ENCODE measurements at places on chromosomes 1 and 21.

DNA sequence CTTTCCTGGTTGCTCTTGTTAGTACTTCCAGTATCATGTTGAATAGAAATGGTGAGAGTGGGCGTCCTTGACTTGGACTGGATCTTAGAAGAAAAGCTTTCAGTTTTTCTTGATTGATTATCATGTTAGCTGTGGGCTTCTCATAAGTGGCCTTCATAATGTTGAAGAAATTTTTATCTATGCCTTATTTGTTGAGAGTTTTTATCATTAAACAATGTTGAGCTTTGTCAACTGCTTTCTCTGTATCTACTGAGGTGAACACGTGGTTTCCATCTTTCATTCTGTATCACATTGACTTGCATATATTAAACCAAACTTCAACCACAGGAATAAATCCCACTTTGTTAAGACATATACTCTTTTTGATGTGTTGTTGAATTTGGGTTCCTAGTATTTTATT, 29.4 kb downstream of the PRKAB2 start:
- no peak for DNase-seq

GRCh38 chr1:81619156-81619555, 181.6 kb upstream of the ADGRL2 start:
- no peak for DNase-seq

DNA sequence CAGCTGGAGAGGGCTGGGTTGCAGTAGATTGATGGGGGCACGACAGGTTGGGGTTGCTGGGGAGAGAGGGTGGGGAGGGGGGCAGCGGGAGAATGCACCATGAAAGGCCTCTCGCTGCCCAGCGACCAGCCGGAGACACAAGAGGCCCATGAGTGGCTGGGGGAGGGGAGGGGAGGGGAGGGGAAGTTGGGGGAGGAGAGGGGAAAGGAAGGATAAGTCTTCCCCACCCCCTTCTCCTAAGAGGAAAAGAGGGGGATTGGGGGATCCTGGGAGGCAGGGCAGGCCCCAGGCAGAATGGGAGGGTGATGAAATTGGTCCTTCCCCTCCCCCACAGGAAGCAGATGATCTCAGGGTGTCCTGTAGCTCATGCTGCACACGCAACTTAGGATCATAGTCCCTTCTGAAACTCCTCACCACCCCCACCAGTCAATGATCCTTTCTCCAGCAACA, 45.7 kb downstream of the PAX7 start:
- no peak for DNase-seq

DNA sequence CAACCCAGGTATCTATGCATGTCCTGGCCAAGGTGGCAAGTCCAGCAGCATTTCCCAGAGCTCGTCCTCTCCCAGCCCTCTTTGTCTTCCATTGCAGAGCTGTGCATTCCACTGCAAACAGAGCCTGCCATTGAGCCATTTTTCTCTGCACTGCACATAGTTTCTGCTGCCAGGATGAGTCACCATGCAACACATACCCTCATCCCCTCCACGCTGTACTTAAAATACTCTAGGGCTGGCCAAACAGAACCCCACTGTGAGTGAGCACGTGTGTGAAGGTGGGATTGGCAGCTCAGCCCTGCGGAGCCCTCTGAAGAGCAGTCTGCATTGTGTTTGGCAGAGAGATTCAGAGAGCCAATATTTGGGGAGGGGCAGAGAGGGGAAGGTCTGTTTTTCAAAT, 3.9 kb upstream of the ATP1B1 start:
- DNase-seq = peak; percentile 59

DNA sequence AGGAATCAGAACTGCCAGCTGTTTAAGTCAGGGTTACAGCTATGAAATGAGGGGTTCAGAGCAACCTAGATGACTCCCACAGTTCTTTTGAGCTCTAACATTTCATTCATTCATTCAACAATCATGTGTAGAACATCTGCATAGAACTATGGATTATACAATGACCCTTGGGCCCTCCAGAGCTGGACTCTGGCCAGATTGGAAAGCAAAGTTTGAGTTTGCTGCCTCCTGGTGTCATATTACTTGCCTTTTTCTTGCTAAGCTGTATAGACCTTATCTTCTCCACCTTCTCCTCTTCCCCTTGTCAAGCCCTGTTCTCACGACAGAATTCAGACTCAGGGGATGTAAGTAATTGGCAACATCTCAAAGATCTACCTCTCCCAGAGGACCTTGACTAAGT, 4.0 kb downstream of the CASQ2 start:
- DNase-seq = no peak

- no peak for DNase-seq
These were observed 3.6 kb upstream of the KIAA2013 start for GRCh38 chr1:11929849-11930248.

- no peak for DNase-seq
These were observed 45.7 kb upstream of the ETV3 start for GRCh38 chr1:157183870-157184269.

DNA sequence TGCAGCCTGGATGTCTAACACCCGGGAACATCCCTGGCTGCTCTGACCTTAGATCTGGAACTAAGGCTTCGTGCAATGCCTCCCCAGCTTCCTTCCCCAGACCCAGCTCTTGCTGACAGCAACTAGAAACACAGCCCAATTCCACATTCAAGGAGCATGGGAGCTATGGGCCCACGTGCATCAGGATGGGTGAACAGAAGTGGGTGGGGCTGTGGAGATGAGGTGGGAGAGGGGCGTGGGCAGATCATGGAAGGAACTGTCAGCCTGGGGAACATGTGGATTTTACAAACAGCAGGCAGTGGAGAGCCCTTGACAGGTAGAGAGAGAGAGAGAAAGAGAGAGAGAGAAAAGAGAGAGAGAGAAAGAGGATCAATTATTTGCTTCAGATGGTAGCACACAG, 231.6 kb downstream of the MATN1 start:
- no peak for DNase-seq

GRCh38 chr21:28298251-28298672, 694.4 kb downstream of the LTN1 start:
- no peak for DNase-seq

- no peak for DNase-seq
These were observed 73.3 kb downstream of the EVI5 start for GRCh38 chr1:92711473-92712165.

GRCh38 chr1:156941675-156942074, 21.2 kb downstream of the LRRC71 start:
- DNase-seq = no peak

DNA sequence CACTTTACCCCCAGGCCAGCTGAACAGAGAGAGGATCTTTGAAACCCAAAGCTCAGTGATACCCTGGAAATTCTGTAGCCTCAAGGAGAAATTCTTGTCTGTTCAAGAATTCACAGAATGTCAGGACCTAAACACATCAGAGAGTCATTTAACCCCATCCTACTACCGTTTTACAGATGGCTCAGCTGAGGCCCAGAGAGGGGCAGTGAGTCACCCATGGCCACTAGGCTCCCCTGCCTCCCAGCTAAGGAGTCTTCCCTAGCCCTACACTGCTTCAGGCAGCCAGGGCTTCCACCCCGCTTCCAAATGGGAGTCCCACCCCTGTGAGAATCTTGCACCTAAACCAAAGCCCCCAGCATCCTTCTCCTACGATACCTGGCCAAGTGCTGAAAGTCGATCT, 28.3 kb downstream of the VWA5B1 start:
- no peak for DNase-seq

GRCh38 chr21:42601656-42602055, 51.8 kb upstream of the PDE9A start:
- DNase-seq = no peak

DNA sequence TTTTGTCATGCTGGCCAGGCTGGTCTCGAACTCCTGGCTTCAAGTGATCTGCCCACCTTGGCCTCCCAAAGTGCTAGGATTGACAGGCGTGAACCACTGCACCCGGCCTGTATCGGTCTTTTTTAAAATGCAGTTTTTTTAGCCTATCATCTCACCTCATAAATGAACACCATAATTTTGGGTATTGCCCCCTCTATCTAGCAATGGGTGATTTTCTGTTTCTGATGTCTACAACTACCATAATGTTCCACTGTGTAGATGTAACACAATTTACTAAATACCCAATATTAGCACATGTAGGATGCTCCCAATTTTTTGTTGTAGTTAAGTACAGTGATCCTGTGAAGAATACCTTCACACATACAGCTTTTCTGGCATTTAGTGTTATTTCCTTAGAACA, 2.0 kb upstream of the CAMTA1 start:
- DNase-seq = no peak

DNA sequence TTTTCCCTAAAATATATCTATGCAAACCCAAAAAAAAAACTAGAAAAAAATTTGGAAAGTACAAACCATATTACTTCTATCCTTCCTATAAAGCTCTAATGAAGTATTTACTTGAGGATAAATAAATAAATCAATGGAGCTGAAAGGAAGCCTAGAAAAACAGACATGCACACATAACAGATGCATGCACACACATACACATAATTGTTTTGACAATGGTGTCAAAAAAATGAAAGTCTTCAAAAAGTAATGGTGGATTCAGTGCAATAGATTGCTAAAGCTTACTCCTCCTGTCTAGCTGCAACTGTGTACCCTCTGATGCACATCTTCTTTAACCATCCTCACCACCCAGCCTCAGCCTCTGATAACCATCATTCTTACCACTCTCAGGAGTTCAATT, 521.9 kb upstream of the RGS18 start:
- DNase-seq = no peak

DNA sequence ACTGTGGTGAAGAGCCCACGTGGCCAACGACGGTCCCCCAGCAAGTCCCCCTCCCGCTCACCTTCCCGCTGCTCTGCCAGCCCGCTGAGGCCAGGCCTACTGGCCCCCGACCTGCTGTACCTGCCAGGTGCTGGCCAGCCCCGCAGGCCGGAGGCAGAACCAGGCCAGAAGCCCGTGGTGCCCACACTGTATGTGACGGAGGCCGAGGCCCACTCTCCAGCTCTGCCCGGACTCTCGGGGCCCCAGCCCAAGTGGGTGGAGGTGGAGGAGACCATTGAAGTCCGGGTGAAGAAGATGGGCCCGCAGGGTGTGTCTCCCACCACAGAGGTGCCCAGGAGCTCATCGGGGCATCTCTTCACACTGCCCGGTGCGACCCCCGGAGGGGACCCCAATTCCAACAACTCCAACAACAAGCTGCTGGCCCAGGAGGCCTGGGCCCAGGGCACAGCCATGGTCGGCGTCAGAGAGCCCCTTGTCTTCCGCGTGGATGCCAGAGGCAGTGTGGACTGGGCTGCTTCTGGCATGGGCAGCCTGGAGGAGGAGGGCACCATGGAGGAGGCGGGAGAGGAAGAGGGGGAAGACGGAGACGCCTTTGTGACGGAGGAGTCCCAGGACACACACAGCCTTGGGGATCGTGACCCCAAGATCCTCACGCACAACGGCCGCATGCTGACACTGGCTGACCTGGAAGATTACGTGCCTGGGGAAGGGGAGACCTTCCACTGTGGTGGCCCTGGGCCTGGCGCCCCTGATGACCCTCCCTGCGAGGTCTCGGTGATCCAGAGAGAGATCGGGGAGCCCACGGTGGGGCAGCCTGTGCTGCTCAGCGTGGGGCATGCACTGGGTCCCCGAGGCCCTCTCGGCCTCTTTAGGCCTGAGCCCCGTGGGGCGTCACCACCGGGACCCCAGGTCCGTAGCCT, 46.8 kb downstream of the TRIM11 start:
- DNase-seq = no peak

DNA sequence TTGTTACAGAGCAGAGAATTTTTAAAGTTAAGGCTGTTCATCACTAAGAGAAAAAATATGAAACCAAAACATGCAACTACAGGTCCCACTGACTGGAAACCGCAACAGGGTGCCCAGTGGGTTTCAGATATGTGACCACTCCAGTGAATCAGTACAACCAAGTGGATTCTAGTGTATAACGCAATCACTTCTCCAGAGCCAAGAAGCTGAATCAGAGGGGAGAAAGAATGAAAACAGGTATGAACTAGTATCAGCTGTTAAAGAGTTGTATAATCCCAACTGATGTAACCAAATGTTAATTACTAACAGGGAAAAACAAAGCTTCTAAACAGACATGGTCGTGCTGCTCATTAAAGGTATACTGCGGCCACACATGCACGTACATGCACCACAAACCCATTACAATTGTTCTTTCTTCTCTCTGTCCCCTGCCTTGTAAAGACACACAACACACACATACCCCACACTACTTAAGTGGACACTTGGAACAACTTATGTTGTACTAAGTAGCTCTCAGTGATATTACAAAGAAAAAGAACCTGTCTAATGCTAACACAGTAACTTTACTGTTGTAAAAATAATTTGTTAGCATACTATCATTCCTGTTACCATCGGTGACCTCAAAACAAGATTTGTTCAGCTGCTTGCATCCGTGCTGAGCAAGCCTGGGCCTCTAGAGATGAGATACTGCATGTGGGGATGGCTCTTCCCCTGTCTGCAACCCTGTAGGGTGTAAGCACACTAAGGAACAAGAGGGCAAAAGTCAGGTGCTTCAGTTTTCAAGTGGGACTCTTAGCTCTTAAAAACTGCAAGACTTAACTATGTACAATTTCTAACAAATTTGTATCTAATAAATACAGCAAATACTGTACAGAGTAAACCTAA, 74.2 kb downstream of the PTPN14 start:
- DNase-seq = peak; percentile 56

DNA sequence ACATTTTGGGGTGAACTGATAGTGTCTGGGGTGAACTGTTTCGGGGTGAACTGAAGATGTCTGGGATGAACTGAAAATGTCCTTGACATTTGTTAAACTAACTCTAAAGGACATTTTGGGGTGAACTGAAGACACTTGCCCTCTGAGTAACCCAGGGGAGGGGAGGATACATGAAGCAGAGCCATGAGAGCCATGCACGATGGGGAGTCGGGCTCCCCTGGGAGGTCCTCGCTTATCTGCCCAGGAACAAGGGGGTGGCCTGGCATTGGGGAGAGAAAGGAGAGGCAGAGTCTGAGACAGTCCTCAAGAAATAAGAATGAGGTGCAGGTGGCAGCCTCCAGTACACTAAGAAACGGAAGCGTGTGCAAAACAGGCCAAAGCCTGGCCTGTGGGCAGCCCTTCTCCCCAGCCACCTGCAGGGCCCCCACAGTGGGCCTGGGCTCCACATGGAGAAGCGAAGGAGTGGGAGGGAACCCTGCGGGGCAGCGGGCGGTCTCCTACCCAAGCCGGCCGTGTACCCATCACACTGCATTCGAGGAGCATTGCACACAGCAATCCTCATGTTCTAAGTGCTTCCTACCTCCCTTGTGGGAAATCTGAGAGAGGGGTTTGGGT, 24.2 kb downstream of the RSPH1 start:
- no peak for DNase-seq

DNA sequence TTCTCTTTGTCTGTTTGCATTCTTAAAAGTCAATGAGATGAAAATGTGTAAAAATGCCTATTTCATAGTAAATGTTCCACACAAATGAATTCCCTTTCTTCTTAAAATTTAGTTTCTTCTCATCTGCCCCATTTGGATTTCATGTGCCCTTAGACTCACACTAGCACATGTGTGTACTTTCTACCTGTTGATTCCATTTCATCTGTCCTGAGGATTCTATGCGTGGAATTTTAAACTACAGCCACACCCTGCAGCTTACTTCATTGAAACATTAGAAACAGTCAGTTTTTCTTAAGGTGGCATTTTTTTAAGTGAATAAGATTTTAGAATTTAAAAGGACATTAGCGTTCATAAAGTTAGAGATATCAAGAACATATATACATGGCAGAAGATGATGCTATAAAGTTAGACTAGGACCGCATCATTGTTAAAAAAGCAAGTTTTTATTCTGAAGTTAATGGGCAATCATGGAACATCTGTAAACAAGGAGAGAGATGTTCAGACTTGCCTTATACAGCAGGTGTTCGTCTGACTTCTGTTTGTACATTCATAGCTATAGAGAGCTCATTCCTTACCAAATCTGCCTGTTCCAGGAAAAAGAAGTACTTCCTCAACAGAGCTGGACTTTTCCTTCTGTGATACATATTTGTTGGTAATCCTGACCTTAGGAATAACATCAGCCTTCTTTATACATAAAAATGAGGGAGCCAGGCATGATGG, 3.9 kb upstream of the TUT4 start:
- no peak for DNase-seq

All from AG04450 (cell line).